RPMI7951 (cell line): ENCODE measurements at places on chromosomes 11 and 22. TPM values are rescaled to one million over a fixed set of nuclear protein-coding genes. Genes with fewer than 3 reads are reported as not detected.
A peak's percentile ranks its signal among the peaks of the same experiment; 100 is the strongest.

GAB4 gene
- not detected in 2 replicates for total RNA-seq

GRCh38 chr11:120900643-120901042 lies 123.3 kb upstream of the TBCEL start:
- no peak for DNase-seq

GRCh38 chr11:128508770-128509510 lies 78.4 kb downstream of the ETS1 start:
- DNase-seq, result peak; percentile 69

GRCh38 chr22:49961005-49961600 lies 531 bp downstream of the PIM3 start:
- peak; percentile 37 for DNase-seq

DNA sequence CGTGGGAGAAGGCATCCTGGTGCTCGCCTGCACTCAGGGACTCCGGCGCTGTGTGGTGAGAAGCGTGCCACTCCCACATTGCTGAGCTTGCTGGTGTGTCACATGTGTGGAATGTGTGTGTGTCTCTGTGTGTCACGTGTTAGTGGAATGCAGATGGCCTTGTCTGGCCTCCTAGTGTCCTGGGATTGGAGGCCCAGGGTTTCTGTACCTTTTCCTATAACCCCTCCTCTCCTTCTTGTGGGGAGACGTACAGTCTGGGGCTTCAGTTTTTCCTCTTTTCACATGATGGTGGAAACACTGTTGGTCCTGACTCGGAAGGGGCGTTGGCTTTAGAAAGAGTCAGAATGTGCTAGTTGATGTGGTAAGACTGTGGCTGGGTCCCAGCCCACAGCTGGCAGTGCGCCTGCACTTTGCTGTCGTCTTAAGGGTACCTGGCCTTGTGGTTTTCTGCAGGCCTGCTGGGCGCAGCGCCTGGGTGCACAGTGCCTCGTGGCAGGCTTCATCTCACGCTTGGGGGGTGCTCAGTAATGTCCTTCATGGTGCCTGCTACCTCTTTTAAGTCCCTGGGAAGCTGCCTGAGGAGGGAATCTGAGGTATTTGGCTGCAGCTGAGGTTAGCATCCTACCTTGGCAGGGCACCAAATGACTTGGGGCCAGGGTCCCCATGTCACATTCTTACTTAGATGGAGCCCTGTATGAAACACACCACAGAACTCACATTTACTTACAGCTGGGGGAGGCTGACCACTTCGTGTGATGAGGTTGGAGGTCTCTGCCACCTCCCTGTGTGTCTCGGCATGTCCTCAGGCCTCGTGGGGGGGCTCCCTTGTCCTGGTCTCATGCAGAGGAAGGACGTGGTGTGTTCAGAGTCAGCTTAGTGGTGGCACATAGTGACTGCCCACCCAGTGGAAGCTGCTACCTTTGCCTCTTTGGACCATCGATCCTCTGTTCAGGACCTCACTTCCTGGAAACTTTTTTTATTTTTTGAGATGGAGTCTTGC lies 61.9 kb downstream of the MED15 start:
- peak; percentile 98 for DNase-seq

- no peak for DNase-seq
Observed at GRCh38 chr11:17428925-17429324, 40.5 kb upstream of the KCNJ11 start.

APOA4 gene
- total RNA-seq, result not detected in 2 replicates

- no peak for DNase-seq
Observed at GRCh38 chr11:74474316-74474715, 7.0 kb upstream of the KCNE3 start.

MMP1 gene
- 21.2 and 25.4 TPM in 2 replicates for total RNA-seq

GRCh38 chr11:7490054-7490453 lies 4.7 kb downstream of the OLFML1 start:
- peak; percentile 7 for DNase-seq

KCTD14 gene
- 7.1 TPM in 2 replicates for total RNA-seq
